Frontal cortex (tissue), 4 donors: ENCODE measurements at places on chromosomes 7 and 10.

DNA sequence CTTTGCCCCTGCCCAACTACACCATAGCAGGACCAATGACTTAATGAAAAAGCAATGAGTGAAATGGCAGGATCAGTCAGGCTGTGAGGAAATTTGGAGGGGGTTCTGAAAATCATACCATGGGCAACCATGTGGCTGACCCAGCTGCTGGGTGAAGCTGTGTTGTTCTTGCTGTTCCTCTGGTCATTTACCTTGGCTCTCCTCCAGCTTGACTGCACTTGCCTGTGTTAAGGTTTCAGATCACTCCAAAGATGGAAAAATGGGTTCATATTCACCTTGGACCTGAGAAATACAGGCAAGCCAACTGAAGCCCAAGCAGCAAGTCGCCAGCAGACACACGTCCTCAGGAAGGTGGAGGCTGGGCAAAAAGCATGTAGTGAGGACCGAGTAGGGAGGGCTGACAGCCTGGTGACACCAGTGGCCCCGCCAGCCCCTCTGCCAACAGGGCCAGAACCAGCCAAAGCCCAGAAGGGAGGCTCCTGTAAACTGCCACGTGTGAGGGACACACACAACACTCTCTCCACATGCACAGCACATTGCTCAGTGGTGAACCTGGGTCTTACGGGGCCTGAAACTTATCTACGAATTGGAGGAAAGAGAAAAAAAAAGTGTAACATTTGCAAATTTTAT lies 40.1 kb downstream of the PARP12 start:
- DNase-seq = no peak

DNA sequence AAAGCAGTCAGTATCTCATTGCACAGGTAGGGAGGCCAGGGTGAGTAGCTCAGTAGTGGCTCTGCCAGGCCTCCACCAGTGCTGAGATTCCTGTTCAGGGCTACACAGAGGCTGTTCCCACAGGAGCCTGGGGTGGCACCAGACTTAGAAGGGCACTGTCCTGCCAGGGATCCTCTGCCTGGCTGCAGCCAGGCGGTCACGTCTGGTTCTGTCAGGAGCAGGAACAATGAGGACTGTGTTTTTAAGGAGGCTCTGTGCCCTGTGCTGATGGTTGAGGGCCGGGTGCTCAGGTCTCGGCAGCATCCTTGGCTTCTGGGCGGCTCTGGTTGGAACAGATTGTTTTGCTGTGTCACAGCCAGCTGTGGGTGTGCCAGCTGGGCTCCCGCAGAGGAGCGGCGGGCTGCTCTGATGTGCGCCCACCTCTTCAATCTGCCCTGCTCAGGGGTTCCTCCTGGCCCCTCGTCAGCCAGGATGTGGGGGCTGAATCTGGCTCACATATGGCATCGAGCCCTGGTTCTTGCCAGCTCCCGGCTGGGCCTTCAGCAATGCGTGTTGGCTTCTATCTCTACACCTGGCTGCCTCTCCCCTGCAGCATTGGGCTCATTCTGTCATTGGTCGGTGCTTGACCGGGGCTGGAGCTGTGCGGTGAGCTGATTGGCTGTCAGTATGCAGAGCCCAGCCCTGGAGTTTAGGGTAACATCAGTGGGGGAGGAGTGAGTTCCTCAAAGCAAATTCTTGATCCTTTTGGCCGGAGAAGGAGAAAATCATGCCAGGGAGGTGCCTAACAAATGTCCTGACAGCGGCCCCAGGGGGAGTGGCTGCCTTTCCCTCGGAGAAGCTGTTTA lies 41.2 kb downstream of the TACR2 start:
- peak; percentile 61 for DNase-seq

- no peak for DNase-seq
Observed at GRCh38 chr10:111887266-111887665, 296.3 kb downstream of the GPAM start.

DNA sequence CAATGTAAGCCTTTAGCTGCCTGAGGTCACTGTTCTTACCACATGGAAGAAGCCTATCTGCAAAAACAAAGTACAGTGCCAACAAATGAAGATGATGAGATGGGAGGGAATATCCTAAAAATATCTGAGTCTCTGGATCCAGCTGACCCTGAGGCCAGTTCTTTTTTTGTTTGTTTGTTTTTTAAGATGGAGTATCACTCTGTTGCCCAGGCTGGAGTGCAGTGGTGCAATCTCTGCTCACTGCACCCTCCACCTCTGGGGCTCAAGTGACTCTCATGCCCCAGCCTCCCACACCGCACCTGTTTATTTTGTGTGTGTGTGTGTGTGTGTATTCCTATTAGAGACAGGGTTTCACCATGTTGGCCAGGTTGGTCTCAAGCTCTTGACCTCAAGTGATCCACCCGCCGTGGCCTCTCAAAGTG lies 44.9 kb downstream of the HYCC1 start:
- no peak for DNase-seq

- DNase-seq = no peak
Observed at GRCh38 chr10:125020386-125020785, 78.5 kb downstream of the ZRANB1 start.

- no peak for DNase-seq
Observed at GRCh38 chr7:141142058-141142457, 68.2 kb downstream of the TMEM178B start.

DNA sequence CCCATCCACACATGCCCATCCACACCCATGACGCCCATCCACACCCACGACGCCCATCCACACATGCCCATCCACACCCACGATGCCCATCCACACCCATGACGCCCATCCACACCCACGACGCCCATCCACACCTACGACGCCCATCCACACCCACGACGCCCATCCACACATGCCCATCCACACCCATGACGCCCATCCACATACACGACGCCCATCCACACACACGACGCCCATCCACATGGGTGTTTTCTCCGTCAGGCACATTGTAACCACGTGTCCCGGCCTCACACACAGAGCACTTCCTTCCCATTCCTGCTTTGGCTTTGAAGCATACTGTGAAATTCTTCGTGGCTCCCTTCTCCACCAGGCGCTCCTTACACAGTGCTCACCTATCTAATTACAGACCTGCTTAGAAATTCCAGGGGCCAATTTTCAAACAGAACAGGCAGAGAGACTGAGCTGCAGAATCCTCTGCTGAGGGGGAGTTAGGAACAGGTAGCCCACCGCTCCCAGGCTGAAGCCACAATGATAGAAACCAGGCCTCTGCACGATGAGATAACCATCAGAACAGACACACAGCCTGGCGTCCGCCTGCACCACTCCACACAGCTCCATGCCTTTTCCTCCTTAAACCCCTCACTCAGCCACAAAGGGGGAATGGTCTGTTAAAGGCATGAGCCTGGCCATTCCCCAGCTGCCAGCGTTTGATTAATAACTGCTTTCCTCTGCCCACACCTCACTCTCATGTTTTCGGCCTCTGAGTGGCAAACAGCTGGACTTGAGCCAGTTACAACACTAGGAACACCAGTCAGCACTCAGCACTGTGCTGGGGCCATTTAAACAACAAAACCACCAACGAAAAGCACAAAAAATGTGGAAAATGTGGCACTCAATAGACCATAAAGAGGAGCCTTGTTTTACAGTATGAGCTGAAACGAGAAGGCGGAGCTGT lies 501.6 kb downstream of the PTPRN2 start:
- DNase-seq = no peak

- DNase-seq = peak; percentile 32
Observed at GRCh38 chr10:58064714-58065528, 202.8 kb downstream of the IPMK start.

- DNase-seq = no peak
Observed at GRCh38 chr7:111400088-111400487, 162.2 kb downstream of the IMMP2L start.

GRCh38 chr7:150585199-150585598 lies 18.0 kb downstream of the GIMAP4 start:
- no peak for DNase-seq

GRCh38 chr7:27161214-27161720 lies 4.1 kb downstream of the HOXA9 start:
- no peak for DNase-seq

- DNase-seq = no peak
Observed at GRCh38 chr7:1130021-1130990, 29.7 kb downstream of the ZFAND2A start.

DNA sequence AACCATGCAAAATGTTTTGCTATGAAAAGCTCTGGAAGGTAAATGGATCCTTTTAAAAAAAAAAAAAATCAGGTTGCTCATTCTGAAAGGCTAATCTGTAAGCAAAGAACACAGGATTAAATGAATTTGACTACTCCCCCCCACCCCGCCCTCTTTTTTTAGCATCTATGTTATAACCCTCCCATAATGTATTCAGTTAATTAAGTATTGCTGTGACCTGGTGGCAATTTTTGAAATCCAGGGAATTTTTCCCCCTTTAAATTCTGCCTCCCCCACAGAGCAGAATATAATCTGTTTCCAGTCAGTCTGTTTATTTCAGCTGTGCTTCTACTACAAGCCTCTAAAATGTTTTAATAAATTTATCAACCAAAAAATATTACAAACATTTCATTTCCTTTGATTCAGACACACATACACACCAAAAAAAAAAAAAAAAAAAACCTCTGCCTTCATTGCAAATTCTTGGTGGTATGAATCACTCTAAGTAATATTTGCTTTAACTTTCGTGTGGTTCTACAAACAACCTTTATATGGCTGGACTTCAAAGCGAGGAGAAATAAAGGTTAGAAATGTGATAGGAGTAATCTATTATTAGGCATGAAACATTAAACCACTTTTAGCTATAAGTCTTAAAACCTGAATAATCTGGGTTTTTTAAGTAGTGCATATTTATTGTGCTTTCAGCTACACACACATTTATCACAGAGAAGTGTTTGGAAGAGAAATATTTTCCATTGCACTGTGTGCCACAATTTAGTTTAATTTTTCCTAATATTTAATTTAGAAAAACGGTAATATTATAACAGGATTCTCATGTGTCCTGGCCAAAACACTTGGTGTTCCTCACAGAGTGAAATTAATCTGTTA lies 64.4 kb upstream of the ARID5B start:
- DNase-seq = no peak

DNA sequence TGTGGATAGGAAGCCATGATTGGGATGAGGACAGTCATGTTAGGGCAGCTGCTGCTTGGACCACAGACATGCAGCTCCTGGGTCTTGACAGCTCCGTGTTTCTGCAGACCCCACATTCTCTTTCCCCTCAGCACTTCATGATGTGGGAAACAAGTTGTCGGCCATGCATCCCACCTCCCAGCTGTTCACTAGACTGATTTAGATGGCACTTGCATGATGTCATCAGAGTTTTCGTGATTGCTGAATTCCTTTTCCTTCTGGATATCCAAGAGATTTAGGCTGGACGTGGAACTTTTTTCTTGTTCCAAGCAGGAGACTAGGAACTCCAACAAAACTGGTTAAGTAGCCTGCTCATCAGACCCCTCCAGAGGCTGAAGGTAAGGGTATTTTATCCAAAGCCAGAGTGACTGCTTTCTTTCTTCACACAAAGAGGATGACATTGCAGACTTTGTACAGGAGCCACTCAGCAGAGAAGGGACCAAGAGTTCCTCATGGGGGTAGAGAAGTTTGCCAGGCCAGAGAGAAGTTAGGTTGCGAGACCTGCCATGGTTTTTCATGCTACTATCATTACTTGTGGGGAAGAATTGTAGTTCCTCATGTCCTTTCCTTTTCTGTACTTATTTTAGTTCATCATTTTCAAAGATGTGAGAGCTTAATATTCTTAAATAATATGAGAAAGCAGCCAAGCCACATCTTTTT lies 117.7 kb upstream of the GJD4 start:
- no peak for DNase-seq

DNA sequence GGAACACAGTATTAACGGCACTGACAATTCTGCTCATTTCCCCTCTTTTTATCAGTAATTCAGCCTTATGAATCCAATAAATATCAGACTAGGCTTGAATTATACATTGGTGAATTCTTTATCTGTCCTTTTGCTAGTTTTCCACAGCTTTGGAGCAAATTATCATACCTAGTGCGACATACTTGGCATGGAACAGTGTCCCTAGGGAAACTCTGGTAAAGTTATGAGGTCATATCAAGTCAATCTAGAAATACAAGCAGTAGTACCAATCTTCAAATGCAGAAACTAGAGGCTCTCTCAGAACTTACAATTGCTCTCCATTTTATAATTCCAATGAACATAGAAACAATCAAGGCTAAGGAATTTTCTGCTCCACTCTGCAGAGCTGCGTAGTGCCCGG lies 449.3 kb upstream of the NPVF start:
- DNase-seq = no peak

GRCh38 chr10:61841338-61841875 lies 60.1 kb upstream of the ARID5B start:
- DNase-seq = no peak

GRCh38 chr7:33691180-33691579 lies 214.2 kb upstream of the BMPER start:
- no peak for DNase-seq
